Activated T-helper 1 cell treated with anti-CD3 and anti-CD28 coated beads, Interleukin-2, amount 50 U/mL, for 16 hours (primary cell): ENCODE measurements at places on chromosomes 1 and 21.

DNA sequence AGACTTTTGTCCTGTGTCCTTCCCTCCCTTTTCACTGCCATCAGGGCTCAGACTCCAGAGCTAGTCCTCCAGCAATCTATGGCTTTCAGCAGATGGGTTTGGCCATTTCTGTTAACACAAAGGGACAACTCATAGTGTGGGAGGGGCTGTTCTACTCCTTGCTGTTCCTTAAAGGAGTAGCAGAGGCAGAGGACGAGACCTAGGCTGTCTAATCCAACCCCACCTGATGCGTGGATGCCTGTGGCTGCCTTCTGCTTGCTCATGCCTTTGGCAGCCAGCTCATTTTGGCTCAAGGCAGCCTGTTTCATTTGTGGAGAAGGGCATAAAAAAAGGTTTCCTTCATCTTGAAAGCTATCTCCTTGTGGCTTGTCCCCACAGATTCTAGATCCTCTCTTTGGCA lies 27.0 kb downstream of the MFSD2A start:
- DNase-seq: no peak

DNA sequence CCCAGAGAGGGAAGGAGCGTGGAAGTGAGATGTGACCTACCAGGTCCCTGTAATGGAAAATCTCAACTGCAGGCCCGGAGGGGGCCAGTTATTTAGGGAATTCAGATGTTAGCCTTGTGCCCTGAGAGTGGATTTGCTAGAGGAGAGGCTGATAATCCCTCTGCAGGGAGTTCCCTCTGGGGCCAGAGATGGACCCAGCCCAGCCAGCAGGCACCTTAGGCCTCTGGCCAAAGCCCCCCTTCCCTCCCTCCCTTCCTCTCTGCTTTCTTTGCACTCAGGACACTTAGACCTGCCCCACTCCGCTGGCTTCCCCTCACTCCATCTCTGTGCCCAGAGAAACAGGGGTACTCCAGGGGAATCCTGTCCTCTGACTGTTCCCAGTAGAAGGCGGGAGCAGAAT lies 1.5 kb upstream of the ATP1A2 start:
- no peak for DNase-seq

GRCh38 chr1:21878009-21878773 lies 58.9 kb downstream of the HSPG2 start:
- no peak for DNase-seq

- DNase-seq: no peak
Observed at GRCh38 chr1:224500796-224501195, 66.2 kb upstream of the WDR26 start.

DNA sequence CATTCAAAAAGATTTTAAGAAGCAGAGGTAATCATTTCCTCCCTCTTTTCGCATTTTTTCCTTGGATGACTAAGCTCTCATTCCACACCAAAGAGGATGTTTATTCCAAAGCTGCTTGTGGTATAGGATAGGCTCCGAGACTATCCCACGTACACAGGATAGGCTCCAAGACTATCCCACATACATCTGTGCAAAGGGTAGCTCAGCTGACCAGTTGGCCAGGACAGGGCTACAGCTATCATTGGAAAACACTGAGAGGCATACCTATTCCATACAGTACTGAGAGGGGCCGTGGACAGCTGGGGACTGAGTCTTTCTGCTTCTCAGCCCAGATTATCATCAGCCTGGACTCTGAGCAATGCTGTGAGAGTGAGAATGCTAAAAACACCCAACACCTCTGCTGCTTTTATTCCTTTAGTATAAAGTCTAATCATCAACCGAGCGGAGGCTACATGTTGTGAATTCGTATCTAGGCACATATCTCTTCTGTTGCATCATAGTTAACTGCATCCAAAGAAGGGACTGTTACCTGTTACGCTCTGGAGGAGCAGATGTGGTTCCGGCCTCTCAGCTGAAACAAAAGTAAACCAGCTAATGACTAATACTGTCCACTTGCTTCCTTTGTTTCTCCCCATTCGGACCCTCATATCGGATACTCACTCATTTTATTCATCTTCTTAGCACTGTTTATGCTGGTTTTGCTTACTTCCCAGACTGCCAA lies 141.0 kb downstream of the TNFSF18 start:
- DNase-seq: no peak
